ENCODE measurements at places on chromosomes 13 and 19. TPM values are rescaled to one million over a fixed set of nuclear protein-coding genes. Genes with fewer than 3 reads are reported as not detected.

Gene CCL25
- total RNA-seq = not detected

Gene USPL1
- 18.6 TPM for total RNA-seq

Gene LRRC4B
- total RNA-seq = not detected

Gene SHISA7
- total RNA-seq = not detected

Gene SMIM44
- not detected for total RNA-seq

Gene C5AR2
- total RNA-seq = not detected

Gene ZNF555
- 4.4 TPM for total RNA-seq

Gene C19orf33
- not detected for total RNA-seq

Gene PCDH20
- not detected for total RNA-seq

Gene ZNF471
- total RNA-seq = 10.0 TPM

Gene NBEA
- total RNA-seq = 2.0 TPM

Gene KCNJ14
- total RNA-seq = 1.3 TPM

Gene OR10H1
- total RNA-seq = not detected

Gene UBAC2
- 44.3 TPM for total RNA-seq

Gene GJB2
- total RNA-seq = not detected

Gene SERP2
- total RNA-seq = 3.4 TPM

Gene SYCN
- total RNA-seq = not detected

Gene TMEM221
- not detected for total RNA-seq

Gene SBNO2
- 37.6 TPM for total RNA-seq

Gene DCLK1
- 23.5 TPM for total RNA-seq

Gene ZNF69
- total RNA-seq = 3.8 TPM

Gene LSR
- total RNA-seq = 1.4 TPM

Gene KCNC3
- 0.20 TPM for total RNA-seq

Gene SLITRK1
- not detected for total RNA-seq

Gene ECSIT
- total RNA-seq = 52.2 TPM

Gene KLK12
- not detected for total RNA-seq

Gene CYP2F1
- not detected for total RNA-seq

Gene C19orf18
- total RNA-seq = 0.64 TPM

Gene RUBCNL
- total RNA-seq = 0.64 TPM
